ENCODE measurements at places on chromosomes 1 and 21.
A peak's percentile ranks its signal among the peaks of the same experiment; 100 is the strongest.

- DNase-seq, result no peak
Observed at GRCh38 chr1:153387785-153388184, 3.1 kb downstream of the S100A8 start.

DNA sequence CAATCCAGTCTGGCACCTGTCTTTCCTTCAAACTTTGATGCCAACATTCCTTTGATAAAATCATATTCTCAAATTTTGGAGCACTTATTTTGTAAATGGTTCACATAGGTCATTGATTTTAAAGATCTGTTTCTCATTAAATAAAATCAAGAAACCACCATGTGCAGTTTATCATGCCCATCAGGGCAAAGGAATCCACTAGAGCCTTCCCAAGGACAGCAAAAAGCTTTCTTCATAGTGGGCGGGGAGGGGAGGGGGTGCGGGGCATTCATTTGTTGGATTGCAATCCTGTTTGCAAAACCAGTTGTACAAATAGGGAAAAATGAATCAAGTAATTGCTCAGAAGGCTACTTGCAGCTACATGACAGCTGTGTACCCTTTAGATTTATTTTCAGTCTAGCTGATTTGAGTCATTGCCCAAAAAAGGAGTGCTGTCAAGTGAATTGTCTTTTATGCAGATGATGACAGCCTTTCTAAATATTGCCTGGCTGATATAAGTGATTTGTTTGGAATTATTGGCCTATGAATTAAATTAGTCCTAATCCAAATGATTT lies 23.0 kb downstream of the LRRC8B start:
- no peak for DNase-seq

GRCh38 chr1:47137198-47137597 lies at the start of gene CYP4A22:
Gene CYP4A22, plus strand, starts transcription at chr1:47137441. Its CDS starts 45 bp downstream, at chr1:47137486.
- no peak for DNase-seq

- no peak for DNase-seq
Observed at GRCh38 chr1:117678246-117678977, 72.6 kb downstream of the TENT5C start.

GRCh38 chr1:26012864-26013263 lies 8.7 kb upstream of the EXTL1 start:
- no peak for DNase-seq

DNA sequence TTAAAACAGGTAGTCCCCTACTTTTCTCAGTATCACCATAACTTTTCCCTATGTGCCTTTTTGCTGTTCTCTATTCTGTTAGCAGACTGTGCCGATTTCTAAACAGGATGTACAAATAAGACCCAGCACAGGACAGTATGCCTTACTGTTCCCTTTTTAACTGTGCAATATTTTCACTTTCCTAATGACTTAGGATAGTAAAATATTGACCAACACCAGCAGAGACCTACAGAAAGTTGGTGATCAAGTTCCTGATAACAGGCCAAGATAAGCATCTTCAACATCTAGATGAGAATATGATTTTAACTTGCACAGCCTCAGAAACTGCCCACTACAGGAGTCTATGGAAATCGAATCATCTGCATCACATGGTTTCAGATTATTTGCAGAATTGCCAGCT lies 42.0 kb downstream of the ADSS2 start:
- no peak for DNase-seq

GRCh38 chr1:233256789-233257188 lies 38.7 kb downstream of the PCNX2 start:
- no peak for DNase-seq

GRCh38 chr1:151158326-151158725 lies 1.9 kb downstream of the TNFAIP8L2 start:
- peak; percentile 32 for DNase-seq

DNA sequence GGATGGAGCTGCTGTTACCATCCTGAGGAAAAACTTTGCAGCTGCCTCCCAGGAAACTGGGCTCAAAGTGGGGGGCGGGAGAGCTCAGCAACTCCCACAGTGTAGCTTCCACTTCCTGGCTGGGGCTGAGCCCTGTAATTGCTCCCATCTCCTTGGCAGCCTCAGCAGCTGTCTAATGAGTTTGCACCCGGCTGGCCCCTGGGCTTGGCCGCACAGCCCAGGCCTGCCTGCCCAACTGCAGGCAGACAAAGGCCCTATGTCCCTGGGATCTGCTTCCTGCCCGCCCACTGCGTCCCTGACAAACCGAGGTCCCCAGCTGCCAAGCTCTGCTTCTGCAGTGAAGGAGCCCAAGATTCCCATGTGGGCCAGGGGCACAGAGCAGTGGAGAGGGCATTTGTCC lies 30.1 kb downstream of the EDN2 start:
- DNase-seq, result no peak

DNA sequence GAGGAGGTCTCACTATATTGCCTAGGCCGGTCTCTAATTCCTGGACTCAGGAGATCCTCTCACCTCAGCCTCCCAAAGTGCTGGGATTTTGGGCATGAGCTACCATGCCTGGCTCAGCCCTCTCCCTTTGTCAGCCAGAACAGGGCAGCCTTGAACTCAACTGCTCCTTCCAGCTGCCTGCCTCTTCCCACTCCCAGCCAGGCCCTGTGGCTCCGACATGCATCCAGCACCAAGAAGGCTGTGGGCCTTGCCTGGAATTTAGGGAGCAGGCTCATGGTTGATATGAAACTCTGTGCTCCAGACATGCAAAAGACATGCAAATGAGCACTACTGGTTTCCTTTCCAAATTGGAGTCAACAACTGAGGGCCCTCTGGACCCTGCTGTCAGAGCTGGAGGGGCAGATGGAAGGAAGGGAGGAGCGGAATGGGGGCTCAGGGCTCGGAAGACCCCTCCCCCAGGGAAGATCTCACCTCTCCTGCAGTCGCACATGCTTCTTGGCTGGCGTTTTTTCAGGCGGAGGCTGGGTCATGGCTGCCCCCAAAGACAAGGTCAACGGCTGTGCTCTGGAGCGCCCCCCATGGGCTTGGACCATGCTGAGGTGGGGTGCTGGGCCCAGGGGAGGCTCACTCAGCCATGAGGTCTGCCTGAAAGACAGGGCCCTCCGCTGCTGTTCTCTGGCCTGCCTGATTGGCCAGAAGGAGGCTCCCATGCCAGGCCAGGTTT lies 1.4 kb downstream of the PTPN7 start:
- no peak for DNase-seq

- DNase-seq, result no peak
Observed at GRCh38 chr1:87979079-87979478, 650.4 kb downstream of the LMO4 start.

DNA sequence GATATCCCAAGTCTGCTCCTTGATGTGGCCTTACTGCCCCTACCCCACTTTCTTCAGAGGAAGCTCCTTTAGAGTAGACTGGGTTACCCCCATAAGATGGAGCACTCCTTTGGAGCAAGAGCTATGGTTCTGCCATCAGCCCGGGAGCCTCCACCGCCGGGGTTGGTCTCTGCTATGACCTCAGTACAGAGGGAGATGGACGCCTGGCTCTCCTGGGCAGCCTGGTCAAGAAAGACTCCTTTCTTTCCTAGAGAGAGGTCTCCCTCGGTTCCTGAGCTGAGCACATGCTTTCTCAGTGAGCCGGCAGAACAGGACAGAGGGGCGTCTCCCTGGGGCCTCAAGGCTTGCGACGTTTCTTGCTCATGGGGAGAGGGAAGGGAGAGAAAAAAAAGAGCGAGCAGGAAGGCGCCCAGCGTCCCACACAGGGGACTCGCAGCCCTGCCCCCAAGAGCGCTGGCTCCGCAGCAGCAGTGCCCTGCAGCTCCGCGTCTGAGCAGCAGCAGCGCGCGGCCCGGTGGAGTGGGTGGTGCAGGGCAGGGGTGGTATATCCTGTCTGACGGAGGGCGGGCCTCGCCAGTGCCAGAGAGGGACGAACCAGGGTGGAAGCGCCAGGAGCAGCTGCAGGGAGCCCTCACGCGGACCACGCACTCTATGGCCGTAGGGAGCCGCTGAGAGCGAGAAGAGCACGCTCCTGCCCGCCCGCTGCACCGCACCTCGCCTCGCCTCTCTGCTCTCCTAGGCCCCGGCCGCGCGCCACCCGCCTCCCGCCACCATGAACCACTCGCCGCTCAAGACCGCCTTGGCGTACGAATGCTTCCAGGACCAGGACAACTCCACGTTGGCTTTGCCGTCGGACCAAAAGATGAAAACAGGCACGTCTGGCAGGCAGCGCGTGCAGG lies at the start of gene PKP1:
Gene PKP1, plus strand, starts transcription at position 576 of the 899 bp plus-strand sequence. Its CDS starts 197 bp downstream, at position 773.
- DNase-seq, result no peak

DNA sequence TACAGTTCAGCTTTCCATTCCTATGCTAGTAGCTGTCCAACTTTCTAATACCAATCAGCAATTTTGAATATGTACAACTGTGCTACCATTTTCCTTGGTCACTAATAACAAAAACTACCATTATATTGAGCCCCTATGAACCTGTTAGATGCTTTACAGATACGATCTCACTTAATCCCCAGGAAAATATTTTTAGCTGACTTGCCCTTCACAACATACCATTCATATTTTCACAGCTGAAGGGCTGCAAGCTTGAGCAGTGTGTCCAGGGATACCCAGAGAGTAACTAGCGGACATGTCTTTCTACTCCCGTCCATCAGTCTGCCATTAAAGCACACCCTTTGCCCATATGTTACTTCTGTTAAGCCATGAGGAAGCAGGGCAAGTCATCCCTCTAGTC lies 140.5 kb downstream of the SPATA46 start:
- no peak for DNase-seq

DNA sequence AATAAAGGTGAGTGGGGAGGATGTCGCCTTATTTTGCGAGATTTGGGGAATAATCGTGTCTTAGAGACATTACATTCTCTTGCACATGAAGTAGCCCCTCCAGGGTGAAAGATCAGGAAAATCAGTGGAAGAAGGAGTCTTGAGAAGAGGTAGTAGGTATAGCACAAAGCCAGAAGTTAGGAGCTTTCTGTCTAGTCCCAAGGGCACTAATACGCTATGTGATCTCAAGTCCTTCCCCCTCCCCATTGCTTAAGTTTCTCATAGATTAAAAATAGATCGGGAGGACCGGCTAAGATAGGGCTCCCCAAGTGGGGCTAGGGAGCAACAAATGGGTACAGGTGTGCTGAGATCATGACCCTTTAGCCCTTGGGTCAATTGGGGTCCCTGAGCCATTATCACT lies 13.5 kb downstream of the LRRN2 start:
- DNase-seq, result no peak

DNA sequence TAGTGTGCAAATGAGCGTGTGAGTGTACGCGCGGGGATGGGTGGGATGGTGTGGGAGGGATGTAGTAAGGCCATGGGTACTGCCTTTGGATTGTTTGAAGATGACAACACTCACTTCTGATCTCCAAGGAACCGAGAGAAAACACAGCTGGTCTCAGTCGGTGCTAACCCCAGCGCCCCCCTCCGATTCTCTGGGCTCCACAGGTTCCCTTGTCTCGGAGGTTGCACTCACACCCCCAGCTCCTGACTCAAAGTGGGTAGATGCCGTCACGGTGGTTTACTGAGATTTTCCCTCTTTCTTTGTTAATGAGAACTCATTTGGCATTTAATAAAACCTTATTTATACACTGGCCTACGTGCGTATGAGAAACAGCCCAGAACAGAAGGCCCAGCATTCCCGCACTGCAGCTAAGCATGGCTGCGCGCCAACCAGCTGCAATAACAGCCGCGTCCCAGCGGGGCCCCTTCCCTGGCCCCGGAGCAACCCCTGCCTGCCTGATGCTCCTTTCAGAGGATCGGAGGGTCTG lies 25.8 kb downstream of the ABCA4 start:
- no peak for DNase-seq

DNA sequence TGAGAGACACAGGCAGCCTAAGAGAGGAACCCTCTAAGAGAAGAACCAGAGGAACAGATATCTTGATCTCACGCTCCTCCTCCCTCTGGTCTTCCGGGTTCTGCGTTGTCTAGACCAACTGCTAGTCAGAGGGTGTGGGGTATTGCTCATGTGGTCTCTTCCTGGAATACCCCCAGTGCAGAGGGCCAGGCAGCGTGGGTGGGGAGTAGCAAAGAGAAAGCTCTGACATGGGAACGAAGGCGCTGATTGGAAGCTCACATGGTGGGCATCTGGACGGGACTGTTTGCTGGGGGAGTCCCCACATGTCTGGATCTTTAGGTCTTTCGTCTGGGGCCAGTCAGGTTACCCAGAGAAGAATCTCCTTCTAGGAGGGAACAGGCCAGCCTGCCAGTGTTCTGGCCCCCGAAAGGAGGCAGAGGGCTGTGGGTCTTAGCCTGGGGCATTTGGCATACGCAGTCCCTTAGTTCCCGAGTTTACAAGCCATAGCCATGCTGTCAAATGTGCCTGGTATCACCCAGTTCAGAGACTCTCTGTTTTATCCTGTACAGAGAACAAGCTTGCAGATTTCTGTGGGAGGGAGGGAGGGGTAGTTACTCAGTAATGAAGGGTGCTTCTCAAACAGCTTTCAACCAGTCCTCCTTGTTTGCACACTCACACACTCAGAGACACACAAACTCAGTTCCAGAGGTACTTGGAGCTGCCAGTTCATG lies 18.3 kb upstream of the IL6R start:
- DNase-seq, result peak; percentile 75

- no peak for DNase-seq
Observed at GRCh38 chr21:25584833-25585676, 22.2 kb downstream of the MRPL39 start.

DNA sequence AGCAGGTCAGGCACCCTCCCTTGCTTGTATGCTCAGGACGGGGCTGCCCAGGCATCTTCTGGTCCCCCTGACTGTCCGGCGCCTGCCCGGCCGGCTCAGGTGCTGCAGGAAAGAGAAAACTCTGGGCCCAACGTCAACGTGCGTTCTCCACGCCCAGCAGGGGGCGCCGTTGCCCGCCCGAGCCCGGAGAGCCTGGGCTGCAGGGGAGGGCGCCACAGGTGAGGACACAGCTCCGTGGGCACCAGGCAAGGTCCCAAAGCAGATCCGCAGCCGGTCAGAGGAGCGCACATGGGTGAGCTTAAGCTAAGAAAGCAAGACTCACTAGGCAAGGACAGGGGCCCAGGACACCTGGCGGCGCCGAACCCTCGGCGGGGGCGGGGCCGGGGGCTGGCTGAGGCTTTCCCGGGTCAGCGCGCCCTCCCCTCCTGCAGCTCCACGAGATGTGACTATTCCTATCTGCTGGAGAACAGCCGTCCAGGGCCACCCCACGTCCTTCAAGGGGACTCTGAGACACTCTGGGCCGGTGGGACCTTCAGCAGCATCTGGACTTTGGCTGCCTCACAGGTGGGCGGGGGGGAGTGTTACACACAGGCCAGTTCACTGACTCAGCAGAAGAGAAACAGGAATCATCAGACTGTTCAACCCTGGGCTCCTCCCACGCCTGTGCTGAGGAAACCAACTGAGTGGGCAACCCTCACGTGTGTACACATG lies 29.3 kb downstream of the KRTAP10-1 start:
- peak; percentile 81 for DNase-seq

DNA sequence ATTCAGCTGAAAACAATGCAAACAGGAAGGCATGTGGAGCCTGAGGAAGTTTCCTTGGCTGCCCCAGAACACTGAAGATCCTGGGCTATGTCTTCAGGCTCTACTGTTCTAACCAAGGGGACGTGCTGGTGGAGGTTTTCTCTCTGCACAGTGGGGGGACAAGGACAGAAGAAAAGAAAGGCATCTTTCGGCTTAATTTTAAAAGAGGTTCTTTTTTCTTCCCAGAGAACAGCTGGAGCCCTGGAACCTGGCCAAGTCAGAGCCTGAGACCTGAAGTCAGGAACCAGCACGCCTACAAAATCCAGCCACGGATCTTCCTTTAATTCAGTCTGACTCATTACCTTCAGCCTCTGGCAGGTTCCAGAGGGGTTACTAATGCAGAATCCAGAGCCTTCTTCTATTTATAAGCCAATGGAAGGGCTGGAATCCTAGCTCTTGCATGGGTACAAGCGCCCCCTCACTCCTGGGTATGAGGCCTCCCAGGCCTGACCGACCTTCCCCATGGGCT lies 19.8 kb downstream of the CTNNBIP1 start:
- DNase-seq, result no peak

- peak; percentile 46 for DNase-seq
Observed at GRCh38 chr1:239587066-239587465, 200.7 kb downstream of the CHRM3 start.

GRCh38 chr1:209106237-209106741 lies 477.2 kb upstream of the CAMK1G start:
- no peak for DNase-seq

Data from CD4-positive, alpha-beta T cell treated with Interleukin-4 for 1 hour (primary cell).